ENCODE measurements at places on chromosomes 4 and X.

- no peak for DNase-seq
These were observed 13.0 kb upstream of the TMEM156 start for GRCh38 chr4:39044956-39045826.

DNA sequence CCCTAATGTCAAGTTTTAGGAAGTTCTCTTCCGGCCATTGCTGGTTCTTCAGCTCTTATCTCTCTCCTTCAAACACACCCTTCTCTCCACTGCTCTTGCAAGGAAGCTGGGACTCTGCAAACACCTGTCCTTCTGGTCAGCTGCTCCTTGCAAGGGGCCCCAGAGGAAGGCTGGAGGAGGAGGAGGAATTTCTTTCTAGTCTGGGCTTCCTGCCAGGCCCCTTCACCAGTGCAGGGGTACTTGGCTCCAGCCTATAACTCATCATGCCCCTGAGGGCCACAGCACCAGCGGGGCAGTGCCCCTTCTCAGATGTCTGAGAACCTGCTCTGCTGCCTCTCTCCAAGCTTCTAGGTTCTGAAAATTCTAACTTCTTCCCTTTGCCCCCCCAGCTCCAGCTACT is 46.7 kb downstream of the REELD1 start:
- no peak for DNase-seq

DNA sequence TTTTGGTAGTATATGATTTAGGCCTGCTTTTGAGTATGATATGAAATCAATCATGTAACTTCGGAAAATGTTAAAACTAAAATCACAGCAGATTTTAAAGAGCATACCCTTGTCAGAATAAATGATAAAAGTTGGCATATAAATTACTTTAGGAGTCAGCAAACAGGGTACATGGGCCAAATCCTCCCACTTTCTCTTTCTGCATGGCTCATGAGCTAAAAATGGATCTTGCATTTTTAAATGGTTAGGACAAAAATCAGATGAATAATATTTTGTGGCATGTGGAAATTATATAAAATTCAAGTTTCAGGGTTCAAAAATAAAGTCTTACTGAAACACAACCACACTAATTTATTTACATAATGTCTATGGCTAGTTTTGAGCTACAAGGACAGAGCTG is 214.9 kb downstream of the GASK1B start:
- no peak for DNase-seq

DNA sequence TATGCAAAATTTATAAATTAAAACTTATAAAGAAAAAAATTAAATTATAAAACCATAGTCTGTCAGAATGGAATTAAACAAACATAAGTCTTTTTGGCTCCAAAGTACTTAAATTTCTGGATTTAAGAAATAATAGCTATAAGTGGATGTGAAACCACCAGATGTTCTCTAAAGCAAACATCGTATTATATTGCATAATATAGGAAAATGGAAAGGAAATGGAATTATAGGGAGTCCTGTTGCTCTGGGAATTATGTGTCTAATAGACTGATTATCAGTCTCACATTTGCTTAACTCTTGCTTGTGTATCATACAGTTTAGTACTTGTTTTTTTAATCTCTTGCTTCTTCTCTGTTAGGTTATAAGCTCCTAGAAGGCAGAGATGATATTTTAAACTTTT is 819.2 kb downstream of the RAPGEF2 start:
- no peak for DNase-seq

DNA sequence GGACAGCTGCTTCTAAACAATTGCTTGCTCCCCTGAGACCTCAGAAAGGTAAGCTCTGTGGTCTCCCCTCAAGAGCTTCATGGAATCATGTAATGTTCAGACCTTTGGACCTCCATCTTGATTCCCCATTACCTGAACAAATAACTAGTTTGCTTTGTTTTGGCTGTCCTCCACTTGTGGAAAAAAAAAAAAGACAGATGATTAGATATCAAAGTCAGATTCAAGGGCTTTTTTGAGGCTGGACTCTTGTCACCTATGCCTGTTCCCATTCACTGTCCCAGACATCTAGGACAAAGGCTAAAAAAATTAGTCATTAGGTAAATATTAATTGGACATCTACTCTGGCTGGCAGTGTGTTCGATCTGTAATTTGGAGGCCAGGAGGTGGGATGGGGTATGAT is 13.3 kb downstream of the TMEM255A start:
- no peak for DNase-seq

DNA sequence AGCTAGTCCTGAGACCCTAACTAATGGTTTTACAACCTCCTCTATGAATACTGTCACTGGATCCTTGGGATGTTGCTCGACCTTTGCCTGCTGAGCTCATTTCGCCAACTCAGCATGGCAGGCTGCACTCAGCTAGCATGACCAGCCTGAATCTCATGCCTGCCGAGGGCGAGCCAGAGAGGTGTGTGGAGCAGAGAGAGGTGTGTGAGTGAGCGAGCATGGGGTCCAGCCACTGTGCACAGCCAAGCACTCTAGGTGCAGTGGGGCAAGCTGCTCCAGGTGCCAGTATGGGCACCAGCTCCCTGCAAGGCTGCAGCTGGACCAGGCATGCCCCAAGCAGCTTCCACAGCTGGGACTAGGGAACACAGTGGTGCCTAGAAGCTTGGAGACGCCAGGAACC is 410.9 kb downstream of the PCDH10 start:
- DNase-seq = no peak

DNA sequence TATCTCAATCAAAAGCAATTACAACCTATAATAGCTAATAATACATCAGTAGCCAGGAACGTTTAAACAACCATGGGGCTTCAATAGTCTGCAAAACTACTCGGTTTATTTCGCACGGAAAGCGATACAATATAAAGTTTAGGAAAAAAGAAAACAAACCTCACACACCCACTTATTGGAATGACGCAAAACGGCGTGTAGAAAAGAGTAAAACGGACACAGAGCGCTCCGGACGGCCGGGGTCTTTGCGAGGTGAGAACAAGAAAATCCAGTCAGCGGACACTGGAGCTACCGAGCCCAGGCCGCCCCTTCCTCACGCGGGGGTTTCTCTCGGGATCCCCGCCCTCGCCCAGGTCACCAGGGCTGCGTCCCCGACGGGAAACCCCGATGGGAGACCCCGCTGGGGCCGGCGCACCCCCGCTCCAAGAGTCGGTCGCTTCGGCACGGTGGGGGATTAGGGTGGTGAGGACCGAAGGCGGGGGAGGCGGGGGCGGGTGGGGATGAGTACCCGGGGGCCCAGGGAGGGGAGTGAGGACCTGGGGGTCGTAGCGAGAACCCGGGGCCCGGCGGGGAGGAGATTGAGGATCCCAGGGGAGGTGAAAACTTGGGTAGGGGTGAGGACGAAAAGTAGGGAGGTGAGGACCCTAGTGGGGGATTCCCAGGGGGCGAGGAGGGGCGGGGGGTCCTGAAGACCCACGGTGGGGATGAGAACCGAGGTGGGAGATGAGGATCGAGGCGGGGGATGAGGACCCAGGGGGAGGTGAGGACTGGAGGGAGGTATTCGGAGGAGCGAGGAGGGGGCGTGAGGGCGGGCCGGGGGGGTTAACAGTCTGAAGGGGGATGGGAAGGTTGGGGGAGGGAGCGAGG is 737 bp downstream of the NELFA start:
- no peak for DNase-seq

DNA sequence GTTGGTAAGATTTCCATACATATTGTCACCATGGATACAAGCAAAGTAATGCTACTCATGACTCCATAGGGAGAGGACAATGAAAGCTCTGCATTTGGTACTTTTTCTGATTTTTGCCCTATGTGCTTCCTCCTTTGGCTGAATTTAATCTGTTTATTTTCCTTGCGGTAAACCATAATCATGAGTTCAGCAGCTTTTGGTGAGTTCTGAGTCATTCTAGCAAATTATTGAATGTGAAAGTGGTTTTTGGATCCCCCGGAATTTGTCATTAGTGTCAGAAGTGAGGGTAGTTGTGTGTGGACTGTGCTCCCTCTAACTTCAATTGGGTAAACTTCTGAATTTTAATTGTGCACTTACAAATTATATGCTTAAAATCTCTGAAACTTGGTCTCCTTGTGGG is 170.3 kb downstream of the MOSPD2 start:
- no peak for DNase-seq

DNA sequence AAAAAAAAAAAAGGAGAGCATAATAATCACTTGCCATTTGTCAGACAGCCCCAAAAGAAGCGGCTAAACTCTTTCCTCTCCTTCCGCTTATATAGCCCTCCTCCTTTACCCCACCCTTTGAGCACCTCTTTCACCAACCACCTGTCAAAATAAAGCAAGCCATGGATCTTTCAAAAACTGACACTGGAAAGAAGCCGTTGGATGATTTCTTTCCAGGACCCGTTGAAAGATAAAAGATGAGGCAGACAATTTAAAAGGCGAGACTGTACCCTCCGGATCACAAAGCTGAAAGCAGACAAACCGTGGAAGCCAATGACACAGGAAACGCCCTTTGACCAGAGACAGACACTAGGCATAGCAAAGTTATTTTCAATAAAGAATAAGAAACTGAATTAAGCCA is 22.6 kb downstream of the GPC4 start:
- no peak for DNase-seq

DNA sequence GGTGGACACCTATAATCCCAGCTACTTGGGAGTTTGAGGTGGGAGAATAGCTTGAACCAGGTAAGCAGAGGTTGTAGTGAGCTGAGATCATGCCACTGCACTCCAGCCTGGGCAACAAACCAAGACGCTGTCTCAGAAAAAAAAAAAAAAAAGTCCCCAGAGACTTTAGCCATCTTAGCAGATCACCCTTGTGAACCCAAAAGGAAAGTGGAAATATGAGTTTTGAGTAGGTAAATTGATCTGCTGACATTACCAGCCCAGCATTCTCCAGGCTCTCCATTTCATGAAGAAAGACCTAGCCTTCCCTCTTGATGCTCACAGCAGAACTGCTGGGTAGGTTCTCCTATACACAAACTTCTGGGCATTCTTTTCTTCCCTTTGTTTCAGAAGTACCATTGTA is 24.5 kb upstream of the HNRNPD start:
- no peak for DNase-seq

GRCh38 chr4:139163806-139164206 is 13.2 kb downstream of the ELF2 start:
- no peak for DNase-seq

DNA sequence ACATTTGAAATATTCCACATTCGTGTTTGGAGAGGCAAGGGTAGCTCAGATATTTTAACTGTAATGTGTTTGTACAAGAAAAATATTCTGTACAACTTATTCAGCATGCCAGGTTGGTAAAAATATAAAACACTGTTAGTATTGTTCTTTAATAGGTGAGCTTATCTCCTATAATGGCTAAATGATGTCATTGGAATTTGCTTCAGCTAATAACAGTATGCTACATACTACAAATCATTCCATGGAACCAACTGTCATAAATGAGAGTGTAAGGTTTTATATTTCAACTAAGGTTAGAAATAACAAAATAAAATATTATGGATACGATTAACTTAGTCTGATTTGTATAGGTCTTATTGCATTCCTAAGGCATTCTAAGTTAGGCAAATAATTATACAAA is 206.6 kb downstream of the ADGRL3 start:
- no peak for DNase-seq

DNA sequence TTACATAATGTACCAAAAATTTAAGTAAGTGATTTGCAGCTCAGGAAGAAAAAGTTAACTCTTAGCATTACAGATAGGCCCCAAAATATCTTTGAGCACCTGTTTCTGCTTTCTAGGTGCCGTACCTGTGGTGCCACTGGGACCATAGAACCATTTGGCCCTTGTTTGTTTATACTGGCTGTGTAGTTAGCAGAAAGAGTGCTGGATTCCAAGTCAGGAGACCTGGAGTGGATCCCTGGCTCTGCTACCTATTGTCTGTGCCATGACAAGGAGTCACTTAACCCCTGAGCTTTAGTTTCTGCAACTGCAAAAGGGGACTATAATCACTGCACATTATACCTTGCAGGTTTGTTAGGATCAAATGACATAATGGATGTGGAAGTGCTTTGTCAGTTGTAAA is 137.8 kb upstream of the GPR101 start:
- DNase-seq = no peak

- DNase-seq = no peak
These were observed 77.5 kb downstream of the CRLF2 start for GRCh38 chrX:1134976-1135375.

GRCh38 chr4:167939863-167940616 is 152.3 kb upstream of the ANXA10 start:
- no peak for DNase-seq

- DNase-seq = no peak
These were observed 57.1 kb upstream of the PRDM8 start for GRCh38 chr4:80140194-80140593.

DNA sequence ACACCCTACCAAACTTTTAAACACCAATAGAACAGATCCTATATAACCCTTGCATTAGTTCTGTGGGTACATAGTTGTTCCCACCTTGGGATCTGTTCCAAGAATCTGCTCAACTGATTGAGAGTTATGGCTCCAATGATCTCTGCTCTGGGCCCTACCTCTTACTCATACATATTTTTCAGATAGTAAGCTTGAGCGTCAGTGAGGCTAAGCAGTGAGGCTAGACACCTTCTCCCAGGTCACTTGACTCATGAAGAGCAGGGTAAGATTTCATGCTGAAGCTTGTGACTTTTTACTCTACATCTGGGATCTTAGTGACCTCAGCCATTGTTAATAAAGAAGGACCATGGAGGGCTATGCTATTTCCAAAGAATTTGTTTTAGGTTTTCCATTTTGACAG is 23.1 kb upstream of the TNIP3 start:
- no peak for DNase-seq

DNA sequence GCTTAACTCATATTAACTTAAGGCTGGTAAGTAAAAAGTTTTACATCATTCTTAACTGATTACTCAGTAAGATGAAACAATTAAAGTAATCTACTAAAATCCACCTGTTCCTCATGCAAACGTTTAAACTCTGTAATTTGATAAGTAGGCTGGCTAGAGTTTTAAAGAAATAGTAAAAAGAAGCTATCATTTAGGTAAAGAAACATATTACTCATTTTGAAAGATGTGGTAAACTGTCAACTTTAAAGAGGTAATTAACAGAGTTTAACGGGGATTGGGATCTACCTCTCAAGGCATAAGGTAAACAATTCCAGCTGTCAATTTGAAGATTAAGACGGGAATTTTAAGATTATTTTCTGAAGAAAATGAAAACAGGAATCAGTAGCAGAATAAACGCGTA is 9.8 kb downstream of the GNPDA2 start:
- no peak for DNase-seq

GRCh38 chr4:152620218-152620617 is 59.6 kb downstream of the TMEM154 start:
- no peak for DNase-seq

GRCh38 chr4:98232202-98232601 is 29.0 kb upstream of the RAP1GDS1 start:
- no peak for DNase-seq

GRCh38 chrX:675955-676295 is 45.3 kb downstream of the SHOX start:
- no peak for DNase-seq

- no peak for DNase-seq
These were observed 4.6 kb upstream of the MAD2L1 start for GRCh38 chr4:120071192-120071795.

GRCh38 chr4:175253184-175253902 is 335.2 kb downstream of the ADAM29 start:
- no peak for DNase-seq
